ENCODE measurements at places on chromosomes 4 and X.

GRCh38 chr4:40482985-40483647 lies 146.5 kb downstream of the RBM47 start:
- no peak for DNase-seq

DNA sequence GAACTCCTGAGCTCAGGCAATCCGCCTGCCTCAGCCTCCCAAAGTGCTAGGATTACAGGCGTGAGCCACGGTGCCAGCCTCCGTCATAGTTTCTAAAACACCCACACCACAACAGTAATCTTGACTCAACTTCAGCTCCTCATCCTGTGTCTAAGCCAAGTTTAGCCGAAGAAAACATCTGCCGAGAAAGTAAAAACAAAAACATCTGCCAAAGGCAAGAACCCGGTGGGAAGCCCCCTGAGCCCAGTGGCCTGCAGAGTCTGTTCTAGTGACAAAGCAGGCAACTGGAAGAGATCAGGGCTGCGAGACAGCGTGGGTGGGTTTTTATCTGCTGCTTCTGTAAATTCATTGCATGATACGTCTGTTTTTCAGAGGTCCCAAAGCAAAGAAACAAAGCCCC lies 26.6 kb upstream of the CD99 start:
- no peak for DNase-seq

GRCh38 chrX:17559728-17560379 lies 177.4 kb upstream of the SCML1 start:
- no peak for DNase-seq

GRCh38 chr4:76606645-76607265 lies 171.7 kb downstream of the SHROOM3 start:
- DNase-seq = no peak

GRCh38 chr4:124783847-124784246 lies 71.3 kb upstream of the ANKRD50 start:
- no peak for DNase-seq

DNA sequence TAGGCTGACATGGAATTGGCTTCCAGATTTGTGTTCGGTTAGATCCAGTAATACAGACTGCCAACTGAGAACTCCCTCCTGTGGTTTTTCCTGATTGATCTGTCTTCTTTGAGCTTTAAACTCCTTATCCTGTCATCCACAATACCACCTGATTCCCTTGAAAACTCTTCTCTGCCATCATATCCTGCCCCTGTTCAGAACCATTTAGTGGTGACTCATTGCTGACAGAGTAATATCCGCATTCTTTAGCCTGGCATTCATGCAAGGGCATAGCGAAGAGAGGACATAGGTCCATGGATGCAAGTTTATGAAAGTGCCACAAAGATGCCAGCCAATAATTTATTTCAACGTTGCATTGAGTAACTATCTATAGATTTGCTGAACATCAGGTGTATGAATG lies 76.6 kb downstream of the ITIH6 start:
- DNase-seq = no peak

DNA sequence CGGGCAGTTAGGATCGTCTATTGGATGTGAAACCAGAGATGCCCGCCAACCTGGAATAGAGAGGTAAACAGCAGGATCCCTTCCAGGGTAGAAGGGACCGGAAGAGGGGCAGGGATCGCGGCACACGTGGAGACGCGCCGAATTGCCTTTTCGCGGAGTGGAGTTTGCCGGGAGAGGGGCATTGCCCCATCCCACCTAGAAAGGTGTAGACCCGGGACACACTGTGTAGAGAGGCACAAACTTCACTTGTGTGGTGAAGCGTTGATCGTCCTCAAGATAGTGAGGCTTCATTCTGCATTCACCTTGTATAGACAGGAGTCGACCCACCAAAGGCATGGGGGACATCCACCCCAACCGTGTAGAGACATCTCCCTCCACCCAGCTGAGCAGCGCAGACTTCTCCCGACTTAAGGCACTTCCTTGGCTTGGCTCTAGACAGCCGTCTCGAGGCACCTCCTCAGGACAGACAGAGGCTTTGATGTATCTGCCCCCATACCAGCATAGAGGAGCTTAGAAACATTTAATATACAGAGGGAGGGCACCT lies 410 bp downstream of the GNL3L start:
- no peak for DNase-seq

Data from effector memory CD4-positive, alpha-beta T cell (primary cell).